ENCODE measurements at places on chromosomes 11 and 22.
A peak's percentile ranks its signal among the peaks of the same experiment; 100 is the strongest.

DNA sequence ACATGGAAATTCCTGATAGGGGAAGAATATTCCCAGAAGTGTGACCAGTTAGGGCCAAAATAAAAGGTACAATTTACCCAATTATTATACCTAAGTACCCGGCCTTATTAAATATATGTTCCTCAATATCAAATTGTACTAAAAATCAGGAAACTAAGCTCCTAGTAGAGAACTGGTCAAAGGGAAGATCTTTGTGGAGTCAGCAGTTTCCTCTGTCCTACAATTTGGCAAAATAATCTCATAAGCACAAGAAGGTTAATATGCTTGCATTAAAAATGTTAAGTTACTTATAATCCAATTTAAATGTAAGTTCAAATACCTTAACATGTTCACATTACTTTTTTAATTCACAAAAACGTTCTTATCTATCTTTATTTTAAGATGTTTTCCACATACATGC, 10.3 kb downstream of the TTC28 start:
- DNase-seq, result no peak

DNA sequence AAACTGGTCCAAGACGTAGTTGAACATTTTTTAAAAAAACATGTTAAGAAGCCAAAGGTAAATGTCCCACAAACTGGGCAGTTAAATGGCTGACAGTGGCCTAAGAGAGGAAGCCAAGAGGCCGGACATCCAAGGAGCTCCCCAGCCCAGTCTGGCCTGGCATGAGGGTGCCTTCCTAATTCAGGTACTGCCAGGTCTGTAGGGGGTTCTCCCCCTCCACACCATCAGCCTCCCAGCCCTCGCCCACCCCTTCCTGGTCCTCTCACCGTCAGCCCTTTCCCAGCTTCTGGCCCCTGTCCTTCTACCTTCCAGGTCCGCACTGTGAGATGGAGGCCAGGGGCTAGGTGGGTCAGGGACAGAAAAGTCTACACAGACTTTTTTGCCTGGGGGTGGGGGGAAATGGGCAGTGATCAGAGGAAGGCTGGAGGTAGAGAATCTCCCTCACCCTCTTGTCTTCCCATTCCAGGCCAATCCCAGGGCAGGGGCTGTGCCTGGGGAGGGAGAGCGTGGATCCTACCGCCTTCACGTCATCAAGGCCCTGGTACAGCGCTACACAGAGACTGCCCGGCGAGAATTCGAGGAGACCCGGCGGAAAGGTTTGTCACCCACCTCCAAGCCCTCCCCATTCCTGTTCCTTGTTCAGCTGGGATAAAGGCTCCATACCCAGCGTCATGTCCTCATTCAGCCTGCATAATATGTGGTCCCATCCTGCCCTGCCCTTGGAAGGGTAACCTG, 6.0 kb downstream of the ART5 start:
- DNase-seq, result no peak

DNA sequence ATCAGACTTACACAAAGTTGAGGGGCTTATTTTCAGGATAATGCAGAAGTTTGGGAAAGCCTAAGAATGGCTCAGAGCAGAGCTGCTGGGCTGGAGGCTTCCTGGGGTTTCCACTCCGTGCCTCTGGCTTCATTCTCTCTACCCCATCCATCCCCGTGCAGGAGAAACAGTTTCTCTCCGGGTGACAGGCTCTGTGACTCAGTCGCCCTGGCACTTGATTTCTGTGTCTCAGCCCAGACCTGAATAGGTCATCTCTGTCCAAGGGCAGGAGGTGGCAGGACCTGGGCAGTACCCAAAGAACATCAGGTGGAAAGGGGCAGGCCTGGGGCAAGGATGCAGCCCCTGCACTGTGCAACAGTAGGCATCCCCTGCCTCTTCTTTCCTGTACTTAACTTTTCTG, 38.4 kb upstream of the RTL6 start:
- DNase-seq, result no peak

- peak; percentile 23 for DNase-seq
Measured at GRCh38 chr11:120929664-120930154, 94.2 kb upstream of the TBCEL start.

- no peak for DNase-seq
Measured at GRCh38 chr11:114612686-114613085, 17.1 kb upstream of the NXPE4 start.

GRCh38 chr11:72821221-72821919, 7.2 kb downstream of the ATG16L2 start:
- no peak for DNase-seq

GRCh38 chr11:95835351-95835750, 45.1 kb downstream of the CEP57 start:
- no peak for DNase-seq

GRCh38 chr11:58562375-58562800, 13.3 kb downstream of the LPXN start:
- no peak for DNase-seq

- no peak for DNase-seq
Measured at GRCh38 chr22:29165321-29166060, 40.2 kb upstream of the EMID1 start.

DNA sequence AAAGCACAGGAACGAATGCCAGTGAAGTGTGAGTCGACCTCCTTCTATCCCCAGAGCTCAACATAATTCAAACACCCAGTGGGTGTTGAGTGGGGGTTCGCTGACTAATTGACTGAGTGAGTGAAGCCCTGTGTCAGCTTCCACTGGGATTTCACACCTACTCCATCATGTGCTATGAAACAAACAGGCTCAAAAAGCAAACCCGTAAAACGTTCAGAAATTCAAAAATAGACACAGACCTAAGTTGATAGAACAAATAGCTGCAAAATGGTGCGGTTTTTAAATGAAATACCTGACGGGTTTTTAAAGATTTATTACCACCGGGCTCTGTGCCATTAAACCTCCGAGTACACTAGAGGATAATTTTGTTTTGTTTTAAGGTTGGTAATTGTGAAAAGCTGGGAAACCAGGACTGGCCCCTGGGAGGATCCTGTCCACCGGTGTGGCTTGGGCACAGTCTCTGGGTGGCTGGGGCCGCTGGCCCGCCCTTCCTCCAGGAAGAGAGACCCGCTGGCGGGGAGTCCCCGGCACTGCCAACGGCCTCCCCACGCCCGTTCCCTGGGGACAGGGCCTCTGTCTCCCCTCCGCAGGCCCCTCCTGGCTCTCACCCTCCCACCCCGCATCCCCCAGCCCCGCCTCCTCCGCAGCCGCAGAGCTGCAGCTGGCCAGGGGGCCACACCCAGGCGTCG, 13.6 kb downstream of the KCNJ5 start:
- DNase-seq, result no peak

- no peak for DNase-seq
Measured at GRCh38 chr11:116862185-116862584, 24.8 kb upstream of the APOA1 start.
